Fibroblast of skin of abdomen (primary cell): ENCODE measurements at places on chromosomes 12 and 14.

DNA sequence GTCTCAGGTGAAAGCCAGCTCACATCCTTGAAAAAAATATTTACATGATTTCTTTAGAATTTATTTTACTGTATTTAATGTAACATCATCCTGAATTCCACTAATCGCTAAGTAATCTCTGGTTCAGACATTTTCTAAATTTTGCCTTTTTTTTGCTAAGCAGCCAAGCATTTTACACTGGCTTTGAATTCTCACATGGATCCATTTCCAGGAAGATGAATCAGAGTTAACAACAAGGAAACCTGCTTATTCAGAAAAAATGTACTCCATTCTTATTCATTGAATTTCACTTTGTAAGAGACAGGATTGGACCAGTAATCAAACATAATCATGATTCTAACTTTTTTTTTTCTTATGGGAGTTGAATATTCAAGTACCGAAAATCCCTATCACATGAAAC lies 1785.1 kb upstream of the FLRT2 start:
- peak; percentile 12 for DNase-seq

DNA sequence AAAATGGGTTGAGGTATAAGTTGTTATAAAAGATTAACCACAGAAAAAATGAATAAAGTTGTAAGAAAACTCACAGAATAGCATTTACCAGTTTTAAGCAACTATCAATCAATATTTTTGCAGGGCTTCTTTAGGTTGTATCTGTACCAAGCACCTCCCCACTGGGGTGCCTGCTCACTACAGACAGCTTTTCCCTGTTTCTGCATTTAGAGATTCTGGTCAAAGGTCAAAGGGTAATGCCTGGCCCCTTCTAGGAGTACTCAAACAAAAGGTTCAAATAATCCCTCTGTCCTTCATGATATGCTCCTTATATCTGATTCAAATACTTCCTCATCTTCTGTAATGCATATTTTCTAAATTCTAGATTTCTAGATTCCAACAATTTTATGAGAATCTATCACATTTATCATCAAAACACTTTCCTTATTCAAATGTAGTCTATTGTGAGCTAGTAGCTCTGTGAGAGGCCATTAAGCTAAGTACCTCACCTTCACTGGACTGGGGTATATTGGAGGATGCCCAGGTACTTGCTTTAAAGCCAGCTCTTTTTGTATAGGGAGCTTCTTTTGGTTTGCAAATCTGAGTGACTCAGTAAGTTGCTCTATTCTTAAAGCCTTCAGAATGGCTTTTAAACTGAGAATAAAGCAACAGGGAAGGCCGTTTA lies 120.7 kb upstream of the PTPRB start:
- DNase-seq, result no peak

- no peak for DNase-seq
Measured at GRCh38 chr12:49793620-49794019, 34.6 kb downstream of the NCKAP5L start.

GRCh38 chr14:89848165-89848564 lies 106.4 kb downstream of the EFCAB11 start:
- DNase-seq, result peak; percentile 58

- DNase-seq, result no peak
Measured at GRCh38 chr12:67472539-67472938, 176.0 kb upstream of the DYRK2 start.

GRCh38 chr12:57431654-57432188 lies 878 bp upstream of the R3HDM2 start:
- DNase-seq, result no peak

GRCh38 chr14:99274346-99275221 lies 2.6 kb upstream of the BCL11B start:
- peak; percentile 97 for DNase-seq

DNA sequence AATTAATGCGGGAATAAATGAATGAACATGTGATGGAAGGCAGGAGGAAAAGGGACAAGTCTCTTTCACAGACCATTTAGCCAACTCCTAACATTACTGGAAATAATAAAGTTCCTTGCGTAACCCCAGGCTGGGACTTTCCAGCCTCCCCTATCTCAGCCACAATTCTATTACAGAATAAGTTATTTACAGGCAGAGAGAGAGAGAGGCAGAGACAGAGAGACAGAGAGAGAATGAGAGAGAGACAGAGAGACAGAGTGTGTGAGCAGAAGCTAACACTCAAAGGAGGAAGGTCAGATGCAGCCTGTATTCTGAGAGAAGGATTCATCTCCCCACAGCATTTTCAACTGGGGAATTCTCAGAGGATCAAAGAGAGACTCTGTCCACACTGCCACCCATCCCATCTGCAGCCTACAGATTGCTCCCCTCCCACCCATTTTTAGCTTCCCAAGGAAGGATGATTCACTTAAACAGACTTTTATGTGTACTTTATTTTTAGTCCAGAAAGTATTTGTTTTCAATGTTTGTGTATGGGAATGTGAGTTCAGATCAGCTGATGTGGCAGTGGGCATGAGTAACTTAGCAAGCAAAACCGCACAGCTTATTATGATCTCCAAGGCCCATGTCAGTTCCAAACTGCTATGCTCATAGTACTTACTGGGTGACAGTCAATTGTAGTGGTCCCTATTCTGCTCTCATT lies 165.7 kb downstream of the CAND1 start:
- DNase-seq, result peak; percentile 94

DNA sequence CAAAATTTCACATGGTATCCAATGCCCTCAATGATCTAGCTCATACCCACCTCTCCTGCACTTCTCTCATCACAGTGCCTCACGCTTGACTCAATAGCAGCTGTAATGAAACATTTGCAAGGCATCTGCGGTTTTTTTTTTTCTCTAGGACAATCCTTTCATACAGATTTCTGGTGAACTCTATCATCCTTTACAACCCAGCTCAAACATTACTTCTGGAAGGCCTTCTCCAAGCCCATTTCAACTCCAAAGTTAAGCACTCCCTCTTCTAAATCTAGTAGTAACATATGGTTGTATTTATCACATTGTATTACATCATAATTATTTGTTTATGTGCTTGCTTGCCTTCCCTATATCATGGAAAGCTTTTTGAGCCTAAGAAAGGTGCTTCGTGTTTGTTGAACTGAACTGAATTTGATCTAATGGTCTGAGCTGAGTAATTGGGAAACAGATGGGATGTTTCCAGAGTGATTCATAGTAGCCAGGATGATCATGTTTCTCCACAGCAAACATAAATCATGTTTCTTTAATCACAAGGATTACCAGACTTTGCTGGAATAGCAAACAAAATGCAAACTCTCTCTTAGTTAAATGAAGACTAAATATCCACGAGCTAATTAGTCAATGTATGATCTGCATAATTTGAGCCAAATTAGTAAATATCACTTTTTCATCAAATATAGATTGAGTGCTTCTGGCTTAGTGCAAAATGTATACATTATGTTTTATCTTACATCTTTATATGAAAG lies 14.3 kb downstream of the CFL2 start:
- DNase-seq, result peak; percentile 94
